ENCODE measurements at places on chromosomes 11 and 22.

- DNase-seq: no peak
These were observed 478.1 kb upstream of the CHORDC1 start for GRCh38 chr11:90700789-90701439.

GRCh38 chr11:133385781-133386180, 146.5 kb downstream of the OPCML start:
- DNase-seq: no peak

- no peak for DNase-seq
These were observed 1045.3 kb downstream of the BRD1 start for GRCh38 chr22:48782326-48782725.

DNA sequence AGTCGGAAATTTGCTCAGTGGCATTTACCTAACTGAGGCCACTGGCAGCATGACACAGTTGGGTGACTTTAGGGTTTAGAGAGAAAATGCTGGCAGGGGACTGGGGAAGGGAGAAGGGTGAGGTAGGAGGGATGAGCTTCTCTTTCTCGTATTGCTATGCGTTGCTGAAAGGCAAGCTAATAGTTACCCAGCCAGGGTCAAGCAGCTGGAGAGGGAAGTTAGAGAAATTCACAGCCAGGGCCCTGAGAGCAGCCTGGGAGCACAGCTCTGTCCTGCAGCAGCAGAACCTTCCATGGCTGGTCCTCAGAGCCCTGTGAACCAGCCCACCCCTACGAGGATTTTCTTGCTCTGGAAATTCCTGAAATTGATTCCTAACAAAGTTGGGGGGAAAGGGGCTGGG, 679.6 kb downstream of the NTM start:
- DNase-seq: no peak

DNA sequence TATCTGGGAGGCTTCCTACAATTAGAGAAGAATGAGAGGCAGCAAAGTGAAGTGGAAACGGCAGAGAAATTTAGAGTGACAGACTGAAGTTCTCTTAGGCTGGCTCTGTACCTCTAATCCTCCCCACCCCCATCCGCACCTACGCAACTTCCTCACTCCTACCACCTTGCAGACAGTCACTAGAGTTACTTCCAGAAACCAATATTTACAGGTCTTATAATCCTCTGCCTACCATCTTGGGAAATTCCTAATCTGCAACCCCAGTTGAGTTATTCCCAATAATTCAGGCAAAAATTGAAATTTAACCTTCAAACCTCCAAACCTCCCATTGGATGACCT, 71.7 kb downstream of the PAK1 start:
- no peak for DNase-seq

- DNase-seq: no peak
These were observed 95.7 kb downstream of the SCN3B start for GRCh38 chr11:123558536-123559315.

- no peak for DNase-seq
These were observed 51.5 kb upstream of the HORMAD2 start for GRCh38 chr22:30028731-30029130.

DNA sequence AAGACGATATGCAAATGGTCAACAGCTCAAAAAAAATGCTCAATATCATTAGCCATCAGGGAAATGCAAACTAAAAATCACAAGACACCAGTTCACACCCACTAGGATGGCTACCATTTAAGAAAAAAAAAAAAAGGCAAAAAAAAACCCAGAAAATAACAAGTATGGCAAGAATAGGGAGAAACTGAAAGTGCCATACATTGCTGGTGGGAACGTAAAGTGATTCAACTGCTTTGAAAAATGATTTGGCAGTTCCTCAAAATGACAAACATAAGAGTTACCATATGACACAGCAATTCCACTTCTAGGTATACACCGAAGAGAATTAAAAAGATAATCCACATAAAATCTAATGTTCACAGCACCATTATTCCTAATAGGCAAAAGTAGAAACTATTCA, 47.5 kb downstream of the PICALM start:
- DNase-seq: no peak

GRCh38 chr11:128691802-128692752, 1.8 kb upstream of the FLI1 start:
- DNase-seq: no peak

Data from BE2C (cell line).